ENCODE measurements at places on chromosomes 5 and 9.

GRCh38 chr5:31741496-31741895 is 102.6 kb downstream of the PDZD2 start:
- peak; percentile 49 for DNase-seq

GRCh38 chr9:28781481-28781880 is 1208.2 kb upstream of the C9orf72 start:
- no peak for DNase-seq

- no peak for DNase-seq
These were observed 128.3 kb downstream of the SLC28A3 start for GRCh38 chr9:84212246-84212645.

DNA sequence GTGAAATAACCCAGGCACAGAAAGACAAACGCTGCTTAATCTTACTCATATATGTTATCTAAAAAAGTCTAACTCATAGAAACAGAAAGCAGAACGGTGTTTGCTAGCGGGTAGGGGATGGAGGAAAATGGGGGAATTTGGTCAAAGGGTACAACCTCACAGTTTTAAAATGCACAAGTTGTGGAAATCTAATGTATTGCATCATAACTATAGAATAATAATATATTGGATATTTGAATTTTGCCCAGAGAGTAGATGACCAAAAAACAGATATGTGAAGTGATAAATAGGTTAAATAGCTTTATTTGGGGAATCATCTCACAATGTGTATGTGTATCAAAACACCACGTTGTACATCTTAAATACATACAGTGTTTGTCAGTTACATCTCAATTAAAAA is 22.3 kb upstream of the OSMR start:
- no peak for DNase-seq

- DNase-seq = no peak
These were observed 662.1 kb downstream of the TLE4 start for GRCh38 chr9:80233906-80234305.

GRCh38 chr5:151565971-151566370 is 25.2 kb downstream of the FAT2 start:
- no peak for DNase-seq

DNA sequence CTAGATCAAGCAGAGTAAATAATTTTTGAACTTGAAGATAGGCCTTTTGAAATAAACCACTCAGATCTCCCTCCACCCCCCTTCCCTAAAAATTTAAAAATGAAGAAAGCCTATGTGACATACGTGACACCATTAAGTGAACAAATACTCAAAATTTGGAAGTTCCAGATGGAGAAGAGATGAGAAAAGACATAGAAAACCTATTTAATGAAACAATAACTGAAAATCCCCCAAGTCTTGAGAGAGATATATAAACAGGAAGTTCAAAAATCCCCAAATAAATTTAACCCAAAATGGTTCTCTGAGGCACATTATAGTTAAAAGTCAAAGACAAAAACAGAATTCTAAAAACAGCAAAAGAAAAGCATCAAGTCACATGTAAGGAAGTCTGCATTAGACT is 428.6 kb downstream of the PSAT1 start:
- no peak for DNase-seq

DNA sequence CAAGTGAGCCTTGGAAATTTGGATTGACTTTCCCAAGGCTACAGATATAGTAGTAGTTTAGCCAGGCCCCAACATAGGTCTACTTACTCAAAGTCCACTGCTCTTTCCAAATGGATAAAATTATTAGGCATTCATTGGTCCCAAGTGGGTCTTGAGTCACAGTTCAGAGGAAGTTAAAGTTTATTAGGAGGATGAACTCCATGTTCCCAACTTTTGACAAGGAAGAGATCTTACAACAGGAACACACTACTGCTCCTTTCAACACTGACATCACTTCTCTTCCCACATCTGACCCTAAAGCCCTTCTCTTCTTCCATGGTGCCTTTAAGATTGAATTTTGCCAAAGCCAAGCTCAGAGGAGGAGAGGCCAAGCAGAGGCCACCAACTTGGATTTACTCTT is 234.5 kb upstream of the TRIM32 start:
- no peak for DNase-seq

DNA sequence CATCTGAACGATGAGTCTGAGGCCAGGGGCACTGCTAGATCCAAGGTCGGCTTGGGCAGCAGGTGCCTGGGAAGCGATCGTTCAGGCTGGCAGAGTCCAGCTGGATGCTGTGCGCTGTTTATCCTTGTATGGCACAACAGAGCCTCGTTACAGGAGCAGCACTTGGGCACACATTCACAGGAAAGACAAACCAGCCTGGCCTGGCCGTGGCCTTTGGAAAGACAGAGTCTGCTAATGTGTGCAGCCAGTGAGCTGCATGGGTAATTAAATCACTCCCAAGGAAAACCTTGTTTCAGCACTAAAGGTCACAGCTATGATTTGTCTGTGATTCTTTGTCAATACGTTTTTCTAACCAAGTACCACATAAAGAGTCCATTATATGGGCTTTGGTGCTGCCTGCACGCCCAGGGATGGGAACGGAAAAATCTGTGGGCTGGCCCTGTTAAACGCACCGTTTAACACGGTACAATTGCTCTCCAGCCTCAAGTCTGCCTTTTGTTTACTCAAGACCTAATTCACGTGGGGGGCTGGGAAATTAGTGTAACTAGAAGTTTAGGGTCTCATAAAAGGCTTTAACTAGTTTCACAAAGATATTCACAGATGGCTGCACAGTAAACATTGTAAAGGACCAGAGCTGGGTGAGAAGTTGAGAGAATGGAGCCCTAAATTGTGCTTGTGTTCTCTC is 509.3 kb downstream of the KDM4C start:
- no peak for DNase-seq

DNA sequence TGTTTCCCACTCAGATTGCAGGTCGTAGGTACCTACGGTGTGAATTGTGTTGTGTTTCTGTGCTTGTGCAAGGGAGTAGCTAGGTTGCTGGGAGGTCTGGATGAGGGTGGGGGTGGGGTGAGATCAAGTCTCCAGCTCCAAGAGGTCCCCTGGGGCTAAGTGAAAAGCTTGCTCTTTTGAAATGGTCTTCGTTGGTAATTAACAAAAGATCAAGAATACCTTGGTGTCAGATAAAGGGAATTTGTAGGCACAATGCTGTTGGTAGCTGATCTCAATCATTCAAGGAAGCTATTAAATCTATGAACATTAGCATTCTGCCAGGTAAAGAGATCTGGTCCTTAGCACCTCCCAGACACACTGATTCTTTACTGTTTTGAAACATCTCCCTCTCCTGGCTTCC is 928 bp upstream of the PCDHGC4 start:
- DNase-seq = no peak

DNA sequence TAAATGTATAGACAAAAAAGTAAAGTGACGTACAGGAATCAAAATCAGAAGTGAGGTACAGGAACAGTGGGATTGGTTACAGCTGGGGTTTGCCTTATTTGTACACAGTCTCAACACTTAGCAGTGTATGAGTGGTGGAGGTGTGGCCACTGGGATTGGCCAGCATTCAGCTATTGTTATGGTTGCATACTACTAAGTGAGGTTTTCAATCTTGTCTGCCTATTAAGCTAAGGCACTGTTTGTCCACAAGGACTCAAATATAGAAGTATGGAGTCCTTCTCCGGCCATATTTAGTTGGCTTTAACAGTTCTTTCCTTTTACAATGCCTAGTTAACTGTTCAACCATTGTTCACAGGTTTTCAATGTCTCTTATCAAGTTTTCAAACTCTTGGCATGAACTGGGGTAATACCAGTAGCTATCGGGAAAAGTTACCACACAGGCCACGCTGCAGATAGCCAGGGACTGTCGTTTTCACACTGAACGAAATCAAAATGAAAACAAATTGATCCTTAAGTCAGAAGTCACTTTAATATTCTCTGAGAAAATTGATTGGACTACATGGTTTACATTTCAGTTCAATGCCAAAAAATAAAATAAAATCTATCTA is 176.0 kb upstream of the FREM1 start:
- DNase-seq = no peak

Measured in ovary (tissue), 10 donors.